ENCODE measurements at places on chromosomes 2 and 18.

DNA sequence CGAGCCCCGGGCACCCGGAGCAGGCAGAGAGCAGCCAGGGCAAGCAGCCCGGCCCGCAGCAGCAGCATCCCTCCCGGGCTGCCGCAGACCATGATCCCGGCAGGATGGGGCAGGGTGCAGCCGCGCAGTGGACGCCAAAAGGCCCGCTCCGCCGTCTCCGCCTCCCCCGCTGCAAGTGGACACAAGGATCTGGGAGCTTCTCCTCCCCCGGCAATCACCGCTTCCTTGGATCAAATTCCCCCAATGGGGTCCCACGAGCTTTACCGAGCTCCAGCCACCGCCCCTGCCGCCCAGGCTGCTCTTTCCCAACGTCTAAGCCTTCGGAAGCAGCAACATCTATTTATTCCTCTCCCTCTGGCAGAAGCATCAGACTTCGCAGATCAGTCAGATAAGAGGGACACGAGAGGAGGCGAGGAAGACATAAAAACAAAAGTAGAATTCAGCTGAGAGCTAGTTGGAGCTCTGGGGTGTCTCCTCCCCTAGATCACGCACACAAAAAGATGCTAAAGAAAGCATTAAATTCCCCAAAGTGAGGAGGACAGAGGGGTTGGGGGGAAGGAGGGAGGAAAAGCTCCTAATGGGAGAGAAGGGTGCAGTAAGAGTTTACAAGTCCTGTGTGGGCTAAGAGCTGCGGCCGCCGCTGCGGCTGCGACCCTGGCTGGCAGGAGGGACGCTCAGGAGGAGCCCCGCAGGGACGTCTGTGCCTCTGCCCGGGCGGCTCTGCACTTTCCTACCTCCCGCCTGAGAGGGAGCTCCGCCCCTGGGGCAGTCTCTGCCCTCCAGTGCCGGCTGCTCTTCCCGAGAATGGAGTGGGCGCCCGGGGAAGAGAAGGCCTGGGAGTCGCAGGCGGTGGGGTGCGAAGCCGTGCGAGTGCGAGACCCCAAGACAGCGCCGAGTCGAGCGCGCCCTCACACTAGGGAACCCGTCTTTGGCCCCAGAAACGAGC lies at the start of gene FRZB:
Gene FRZB, minus strand, starts transcription at position 177 of the 946 bp plus-strand sequence. Its CDS starts 85 bp downstream, at position 92.
- no peak for DNase-seq

DNA sequence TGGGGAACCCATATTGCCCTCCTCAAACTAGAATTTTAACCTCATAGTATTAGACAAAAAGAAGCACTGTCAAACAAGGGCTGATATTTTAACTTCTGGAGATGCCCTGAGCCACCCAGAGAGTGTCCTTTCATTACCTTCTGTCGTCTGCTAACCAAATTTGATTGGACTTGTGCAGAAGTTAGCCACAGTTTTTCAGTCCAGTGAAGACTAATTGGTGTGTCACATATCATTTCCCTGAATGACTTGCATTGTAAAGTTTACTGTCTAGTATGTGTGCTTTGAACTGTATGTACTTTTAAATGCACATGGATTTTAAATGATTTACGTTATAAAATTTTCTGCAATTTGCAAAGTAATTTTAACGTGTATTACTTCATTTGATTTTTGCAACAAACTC lies 646.5 kb downstream of the SATB2 start:
- DNase-seq, result no peak

DNA sequence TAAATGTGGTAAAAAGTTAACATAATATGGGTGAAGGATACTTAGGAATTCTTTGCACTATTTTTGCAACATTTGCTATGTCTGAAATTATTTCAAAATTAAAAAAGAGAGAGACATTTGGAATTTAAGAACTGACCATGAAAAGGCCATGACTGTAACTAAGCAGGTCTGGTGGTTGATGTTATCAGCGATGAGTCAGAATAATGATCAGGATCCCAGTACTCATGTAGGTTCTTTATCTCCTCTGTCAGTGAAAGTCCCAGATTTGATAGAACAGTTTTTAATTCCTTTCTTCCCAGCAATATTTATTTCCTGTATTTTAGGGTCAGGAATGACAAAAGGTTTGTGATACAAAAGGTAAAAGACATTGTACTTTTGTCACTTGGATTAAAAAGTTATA lies 242.4 kb upstream of the ZNF521 start:
- DNase-seq, result no peak

DNA sequence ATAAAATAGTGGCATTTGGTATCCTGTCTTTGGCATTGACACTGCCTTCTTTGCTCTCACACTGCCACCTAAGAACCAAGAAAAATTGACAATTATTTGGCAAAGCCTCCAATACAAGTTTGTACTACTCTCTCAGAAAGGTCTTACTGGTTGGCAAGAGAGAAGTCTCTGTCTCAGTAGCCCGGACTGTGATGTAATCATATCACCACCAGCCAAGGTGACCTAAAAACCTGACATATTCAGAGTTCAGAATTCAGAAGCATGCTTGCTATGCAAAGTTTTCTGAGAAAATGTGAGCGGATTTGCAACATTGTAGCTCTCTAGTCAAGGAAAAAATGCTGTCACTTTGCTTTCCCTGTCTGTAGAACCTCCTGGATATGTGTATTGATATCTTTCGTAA lies 196.0 kb downstream of the CDH7 start:
- DNase-seq, result no peak

- DNase-seq, result no peak
These were observed 751 bp upstream of the DNAJC10 start for GRCh38 chr2:182715121-182715891.

- DNase-seq, result peak; percentile 7
These were observed 1.2 kb upstream of the UGT1A5 start for GRCh38 chr2:233711312-233712008.

- DNase-seq, result no peak
These were observed 204.3 kb downstream of the SEPTIN10 start for GRCh38 chr2:109409321-109410038.

GRCh38 chr18:13474907-13475545 lies 251.3 kb downstream of the FAM210A start:
- no peak for DNase-seq

DNA sequence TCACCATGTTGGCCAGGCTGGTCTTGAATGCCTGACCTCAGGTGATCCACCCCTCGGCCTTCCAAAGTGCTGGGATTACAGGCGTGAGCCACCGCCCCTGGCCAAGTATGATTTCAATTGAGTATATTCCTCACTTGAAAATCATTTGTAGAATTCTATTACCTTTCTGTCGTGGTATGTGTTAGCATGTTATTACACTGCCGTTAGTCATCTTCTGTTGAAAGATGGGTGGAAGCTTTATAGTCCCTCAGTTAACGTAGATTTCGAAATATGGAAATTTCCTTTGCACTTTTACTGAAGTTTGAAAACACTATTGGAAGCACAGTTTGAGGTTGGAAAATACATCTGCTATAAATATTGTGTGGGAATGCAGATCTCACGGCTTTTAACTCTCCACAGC lies 14.7 kb downstream of the NIFK start:
- no peak for DNase-seq

GRCh38 chr2:26270373-26270772 lies 25.6 kb downstream of the HADHB start:
- no peak for DNase-seq

DNA sequence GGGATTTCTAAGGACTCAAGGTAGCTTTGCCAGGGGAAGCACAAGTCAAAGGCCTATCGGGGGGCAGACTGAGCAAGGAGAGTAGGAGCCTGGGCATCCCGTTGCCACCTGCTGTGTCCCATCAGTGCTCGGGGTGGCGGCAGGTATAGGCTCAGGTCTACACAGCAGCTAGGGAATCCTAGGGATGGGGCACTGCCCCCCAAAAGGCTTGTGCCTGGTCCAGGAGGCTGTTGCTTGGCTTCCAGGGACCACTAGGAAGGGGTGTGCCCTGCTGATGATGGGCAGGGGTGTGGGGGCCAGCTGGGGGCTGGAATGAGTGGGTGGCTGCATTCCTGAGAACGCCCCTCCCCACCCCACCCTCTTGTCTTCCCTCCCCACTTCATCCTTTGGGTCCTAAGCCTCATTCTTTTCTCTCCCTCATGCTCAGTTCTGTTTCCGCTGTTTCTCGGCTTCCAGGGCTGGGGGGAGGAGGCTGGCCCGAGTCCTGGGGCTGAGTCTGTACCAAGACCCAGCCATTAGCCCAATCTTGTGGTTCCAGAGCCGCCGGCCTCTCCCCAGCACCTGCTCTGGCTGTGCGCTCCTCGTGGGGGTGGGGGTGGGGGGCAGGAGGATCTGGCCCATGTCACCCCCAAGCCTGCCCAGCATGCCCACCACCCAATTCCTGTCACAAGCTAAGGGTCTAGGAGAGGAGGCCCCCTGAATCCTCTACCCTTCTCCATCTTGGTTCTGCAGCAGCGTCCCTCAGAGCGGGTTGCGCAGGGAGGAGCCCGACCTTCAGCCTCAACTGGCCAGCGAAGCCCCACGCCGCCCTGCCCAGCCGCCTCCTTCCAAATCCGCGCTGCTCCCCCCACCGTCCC lies 12.8 kb downstream of the SPEG start:
- no peak for DNase-seq

All from GM18507 (cell line).